CD8-positive, alpha-beta memory T cell (primary cell): ENCODE measurements at places on chromosomes 5 and 9. TPM values are rescaled to one million over a fixed set of nuclear protein-coding genes. Genes with fewer than 3 reads are reported as not detected.

The ECSCR gene
- total RNA-seq = 0.83 TPM

DNA sequence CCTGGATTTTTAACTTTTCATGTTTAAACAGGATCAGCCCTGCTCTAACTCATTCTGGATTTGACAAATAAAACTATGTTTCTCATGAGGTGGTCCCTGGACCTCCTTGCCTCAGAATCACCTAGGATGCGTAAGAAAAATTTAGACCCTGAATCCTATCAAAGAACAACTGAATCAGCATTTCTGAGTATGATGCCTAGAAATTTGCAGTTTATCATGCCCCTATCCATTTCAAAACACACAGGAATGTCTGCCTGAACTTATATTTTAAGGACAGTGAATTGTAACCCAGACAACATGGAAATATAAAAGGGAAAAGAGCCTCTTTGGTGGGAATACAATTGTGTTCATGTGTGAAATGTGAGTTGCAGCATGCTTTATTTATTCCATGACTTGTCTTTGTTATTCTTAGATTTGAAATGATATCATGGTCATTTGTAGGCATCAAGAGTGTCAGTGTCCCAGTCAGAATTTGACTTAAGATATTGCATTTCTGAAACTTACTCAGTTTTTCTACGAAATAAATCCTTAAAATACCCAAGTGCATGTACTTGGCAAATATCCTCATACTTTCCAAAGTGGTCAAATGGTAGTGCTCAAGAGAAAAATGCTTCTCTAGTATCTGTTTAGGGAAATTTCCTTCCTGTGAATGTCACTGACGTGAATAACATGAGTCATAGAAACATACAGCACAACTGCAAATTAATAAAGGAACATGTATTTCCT is 144.3 kb downstream of the GIN1 start:
- no peak for DNase-seq

The PITX1 gene
- not detected for total RNA-seq

- no peak for DNase-seq
Observed at GRCh38 chr5:139082813-139083498, 115.2 kb downstream of the SIL1 start.

DNA sequence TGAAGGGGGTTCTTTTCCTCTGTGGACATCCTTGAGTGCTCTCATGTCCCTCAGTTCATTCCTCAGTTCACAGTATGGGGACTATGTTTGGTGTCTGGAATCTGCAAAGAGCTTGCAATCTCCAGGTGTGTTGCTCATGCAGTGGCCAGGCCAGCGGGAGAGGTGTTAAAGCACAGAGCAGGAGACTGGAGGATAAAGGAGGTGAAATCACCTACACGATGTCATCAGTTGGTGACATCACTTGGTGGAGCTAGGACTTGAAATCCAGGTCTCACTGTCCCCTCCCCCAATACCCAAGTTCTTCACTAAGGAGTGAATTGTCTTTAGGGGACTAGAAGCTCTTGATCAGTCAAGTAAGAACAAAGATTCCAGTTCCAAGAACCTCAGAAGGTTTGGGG is 197.3 kb upstream of the ZNF618 start:
- no peak for DNase-seq

- no peak for DNase-seq
Observed at GRCh38 chr5:167378894-167379723, 912.3 kb upstream of the WWC1 start.

- no peak for DNase-seq
Observed at GRCh38 chr9:117492476-117492875, 77.6 kb upstream of the ASTN2 start.

DNA sequence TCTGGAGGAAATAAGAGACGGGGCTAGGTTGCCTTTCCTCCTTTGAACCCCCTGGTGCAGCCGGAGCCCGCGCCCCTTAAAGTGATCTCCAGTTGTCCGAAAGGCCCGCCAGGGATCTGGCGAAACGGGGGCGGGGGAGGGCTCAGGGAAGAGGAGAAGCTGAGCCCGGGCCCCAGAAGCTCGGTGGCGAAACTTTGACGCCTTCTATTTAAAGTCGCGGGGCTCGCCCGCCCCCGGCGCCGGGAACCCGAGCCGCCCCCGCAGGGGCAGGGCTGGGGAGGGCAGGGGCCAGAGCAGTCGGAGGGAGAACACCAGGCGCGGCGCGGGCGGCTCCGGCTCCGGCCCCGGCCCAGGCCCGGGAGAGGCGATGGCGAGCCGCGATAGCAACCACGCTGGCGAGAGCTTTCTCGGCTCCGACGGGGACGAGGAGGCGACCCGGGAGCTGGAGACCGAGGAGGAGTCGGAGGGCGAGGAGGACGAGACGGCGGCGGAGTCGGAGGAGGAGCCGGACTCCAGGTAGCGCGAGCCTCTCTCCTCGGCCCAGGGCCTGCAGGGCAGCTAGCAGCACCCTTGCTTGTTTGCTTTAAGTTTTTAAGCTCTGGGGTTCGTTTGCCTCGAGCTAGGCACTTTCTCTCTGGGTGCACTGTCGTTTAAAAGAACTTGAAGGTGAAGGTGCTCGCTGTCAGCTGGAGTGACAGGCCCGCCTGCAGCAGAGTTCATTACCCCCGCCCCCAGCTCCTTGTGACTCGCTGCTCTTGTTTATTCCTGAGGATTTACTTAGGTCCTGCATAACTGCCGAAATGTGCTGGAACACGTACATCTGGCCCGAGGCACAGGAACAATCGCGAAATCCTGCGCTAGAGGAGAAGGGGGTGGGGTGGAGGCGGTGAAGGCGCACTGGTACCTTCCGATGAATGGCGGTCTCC is at the start of gene CMYA5:
TSS of gene CMYA5 (plus strand) at position 296 of the 926 bp plus-strand sequence. CDS start at position 368, 72 bp downstream.
- no peak for DNase-seq

GRCh38 chr5:146645342-146645741 is 129.4 kb upstream of the GPR151 start:
- DNase-seq = no peak

GRCh38 chr5:31157720-31158119 is 35.8 kb upstream of the CDH6 start:
- no peak for DNase-seq

The GFPT2 gene
- total RNA-seq = 1.9 TPM

The SERF1A gene
- 11.4 TPM for total RNA-seq

The FRMD3 gene
- total RNA-seq = 0.68 TPM

- no peak for DNase-seq
Observed at GRCh38 chr5:95727764-95728191, 3.4 kb upstream of the RHOBTB3 start.

DNA sequence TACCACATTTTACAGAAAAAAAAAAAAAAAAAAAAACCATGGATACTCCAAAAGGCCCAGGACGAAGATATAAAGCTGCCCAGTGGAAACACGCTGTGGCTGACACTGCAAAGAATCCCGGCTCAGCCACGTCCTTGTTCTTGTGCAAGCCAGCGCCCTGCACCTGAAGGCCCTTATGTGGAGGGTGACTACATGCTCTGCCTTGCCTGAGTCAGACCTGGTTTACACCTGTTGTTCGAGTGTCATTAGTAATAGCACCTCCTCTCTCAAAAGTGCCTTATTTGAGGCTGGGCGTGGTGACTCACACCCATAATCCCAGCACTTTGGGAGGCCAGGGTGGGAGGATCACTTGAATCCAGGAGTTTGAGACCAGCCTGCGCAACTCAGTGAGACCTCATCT is 54.3 kb upstream of the ZSWIM6 start:
- no peak for DNase-seq
